Activated T-helper 2 cell treated with anti-CD3 and anti-CD28 coated beads, Interferon-gamma antibody, Interleukin-2, Interleukin-4, amounts not matched to agents 10 μg/mL and 5 μg/mL and 100 μg/mL, durations not matched to agents 14 hours and 24 hours and 36 hours (primary cell): ENCODE measurements at places on chromosomes 12 and 14.

DNA sequence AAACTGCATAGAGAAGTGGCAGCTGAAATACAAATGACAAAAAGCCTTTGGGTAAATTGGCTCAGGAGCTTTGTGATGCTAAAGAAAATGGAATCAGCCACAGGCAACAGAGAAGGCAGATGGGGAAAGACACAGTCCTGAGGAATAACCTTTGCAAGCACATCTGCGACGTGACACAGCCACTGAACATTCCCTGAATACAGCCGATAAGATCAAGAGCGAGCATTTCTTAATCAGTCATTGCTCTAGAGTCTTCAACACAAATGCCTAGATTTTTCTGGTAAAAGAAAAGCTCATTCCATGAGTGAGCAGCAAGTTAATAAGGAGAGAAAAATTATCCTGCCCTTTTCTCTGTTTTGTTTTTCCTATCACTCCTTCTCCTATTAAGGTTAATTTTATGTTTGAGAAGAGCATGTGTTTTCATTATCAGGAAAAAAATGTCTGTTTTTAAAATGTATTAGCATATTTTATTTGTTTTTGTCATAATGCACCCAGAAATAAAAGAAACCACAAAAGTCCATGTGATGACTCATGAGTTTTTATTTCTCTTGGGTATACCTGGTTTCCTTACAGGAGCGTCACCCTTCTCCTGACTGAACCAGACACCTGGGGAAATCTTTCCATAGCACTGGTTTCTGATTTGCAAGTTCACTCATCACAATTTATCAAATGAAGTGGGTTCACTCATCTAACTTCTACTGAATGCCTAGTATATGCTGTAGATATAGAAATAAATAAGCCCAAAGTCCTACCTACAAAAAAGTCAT is 45.4 kb upstream of the PCED1B start:
- H3K4me1 ChIP-seq: peaks cover 17% of the 10 kb centered on the region
- no peaks in the 10 kb centered on the region for H3K36me3 ChIP-seq
- no peak overlapping the region for H3K27ac ChIP-seq
- H3K27me3 ChIP-seq: peaks cover 2% of the 10 kb centered on the region

GRCh38 chr12:52347551-52348510 is 19.4 kb downstream of the KRT85 start:
- no peak overlapping the region for H3K4me3 ChIP-seq
- no peak for DNase-seq
- no peaks in the 10 kb centered on the region for H3K36me3 ChIP-seq

DNA sequence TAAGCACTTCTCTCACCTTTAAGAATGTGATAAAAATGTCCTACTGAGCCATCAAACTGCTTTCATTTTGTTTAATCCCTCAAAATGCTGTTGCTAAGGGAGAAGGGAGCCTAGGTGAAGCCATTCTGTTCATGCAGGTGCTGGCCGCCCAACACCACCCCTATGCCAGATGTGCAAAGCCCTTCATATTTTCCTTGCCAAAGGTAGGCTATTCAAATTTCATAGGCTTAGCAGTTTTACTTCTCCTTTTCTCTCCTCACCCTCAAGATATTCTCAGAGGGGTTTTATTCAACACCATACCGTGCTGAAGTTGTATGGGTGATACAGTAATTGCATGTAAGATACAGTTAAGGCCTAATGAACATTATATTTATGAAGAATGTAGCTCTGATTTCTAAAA is 461.7 kb downstream of the GXYLT1 start:
- DNase-seq: no peak
- no peak overlapping the region for H3K4me3 ChIP-seq
- H3K27ac ChIP-seq: no peak overlapping the region
- H3K36me3 ChIP-seq: no peaks in the 10 kb centered on the region
- H3K4me1 ChIP-seq: no peaks in the 10 kb centered on the region
- no peaks in the 10 kb centered on the region for H3K27me3 ChIP-seq

DNA sequence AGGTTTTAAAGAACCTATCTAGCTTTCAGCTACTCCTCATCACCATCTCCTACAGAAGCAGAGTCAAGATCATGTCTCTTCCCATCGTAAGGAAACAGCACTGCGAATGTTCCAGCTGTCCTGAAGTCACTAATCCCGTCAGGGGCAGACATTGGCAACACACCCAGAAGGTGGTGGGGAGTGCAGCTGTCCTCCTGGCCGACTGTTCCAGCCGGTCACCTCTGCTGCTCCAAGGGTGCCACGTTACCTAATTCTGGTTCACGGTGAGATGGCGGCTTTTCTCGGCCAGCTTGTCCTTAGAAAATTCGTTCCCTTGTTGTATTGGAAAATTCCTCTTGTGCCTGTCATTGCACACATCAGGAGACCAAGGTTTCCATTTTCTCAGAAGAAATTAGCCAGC is 196.2 kb downstream of the ZFP36L1 start:
- no peak overlapping the region for H3K27ac ChIP-seq
- peaks cover 7% of the 10 kb centered on the region for H3K4me1 ChIP-seq
- no peaks in the 10 kb centered on the region for H3K27me3 ChIP-seq
- H3K36me3 ChIP-seq: no peaks in the 10 kb centered on the region
- H3K4me3 ChIP-seq: no peak overlapping the region

GRCh38 chr14:68856572-68856971 is 63.7 kb upstream of the ZFP36L1 start:
- H3K36me3 ChIP-seq: no peaks in the 10 kb centered on the region
- H3K27me3 ChIP-seq: no peaks in the 10 kb centered on the region
- no peaks in the 10 kb centered on the region for H3K4me1 ChIP-seq
- no peak overlapping the region for H3K4me3 ChIP-seq

GRCh38 chr12:124732275-124733075 is 131.2 kb downstream of the SCARB1 start:
- H3K4me1 ChIP-seq: peaks cover 4% of the 10 kb centered on the region
- H3K27me3 ChIP-seq: peaks cover 2% of the 10 kb centered on the region
- no peak for DNase-seq
- H3K27ac ChIP-seq: no peak overlapping the region
- H3K36me3 ChIP-seq: no peaks in the 10 kb centered on the region

GRCh38 chr14:92513204-92513965 is at the start of gene RIN3:
Gene RIN3 (plus strand): TSS chr14:92513781. CDS start chr14:92513933, 152 bp downstream.
- peaks cover 14% of the 10 kb centered on the region for H3K4me1 ChIP-seq
- no peak within 1 kb of the TSS for H3K27ac ChIP-seq

- peak overlapping the region; percentile 71 for H3K4me3 ChIP-seq
- peaks cover 44% of the 10 kb centered on the region for H3K36me3 ChIP-seq
- H3K4me1 ChIP-seq: peaks cover 47% of the 10 kb centered on the region
- H3K27me3 ChIP-seq: no peaks in the 10 kb centered on the region
Observed at GRCh38 chr14:89364316-89364715, 52.7 kb downstream of the FOXN3 start.

DNA sequence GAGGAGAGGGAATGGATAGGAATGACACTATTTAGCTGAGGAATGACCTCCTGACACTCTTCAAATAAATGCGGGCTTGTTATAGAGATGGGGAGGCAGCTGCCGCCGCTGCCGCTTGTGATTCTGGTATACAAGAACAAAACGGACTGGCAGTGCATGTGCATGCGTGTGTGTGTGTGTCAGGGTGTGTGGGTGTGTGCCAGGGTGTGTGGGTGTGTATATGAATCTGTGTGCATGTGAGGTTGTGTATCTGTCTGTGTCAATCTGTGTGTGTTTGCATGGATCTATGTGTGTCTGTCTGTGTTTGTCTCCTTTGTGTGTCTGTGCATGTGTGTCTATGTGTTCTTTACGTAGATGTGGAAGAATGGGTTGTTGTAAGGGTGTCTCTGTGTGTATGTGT is 26.0 kb upstream of the LHX5 start:
- H3K4me3 ChIP-seq: no peak overlapping the region
- H3K4me1 ChIP-seq: no peaks in the 10 kb centered on the region
- no peaks in the 10 kb centered on the region for H3K36me3 ChIP-seq

DNA sequence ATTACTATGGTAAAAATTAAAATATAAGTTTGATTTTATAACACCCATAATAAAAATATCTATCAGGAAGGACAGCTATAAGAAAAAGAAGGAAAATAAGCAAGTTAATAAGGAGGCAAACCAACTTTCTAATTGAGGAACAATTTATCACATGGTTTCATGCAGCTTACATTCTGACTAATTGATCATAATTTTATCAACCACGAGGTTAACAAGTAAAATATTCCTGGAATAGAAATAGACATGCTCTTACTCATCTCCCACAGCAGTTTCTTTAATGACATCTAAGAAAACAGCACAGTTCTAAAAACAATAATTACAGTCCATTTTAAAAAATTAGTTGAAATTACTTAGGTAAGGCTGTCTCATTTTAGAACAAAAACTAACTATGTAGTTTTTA is 130.8 kb upstream of the KRR1 start:
- H3K36me3 ChIP-seq: no peaks in the 10 kb centered on the region
- peaks cover 39% of the 10 kb centered on the region for H3K4me1 ChIP-seq
- H3K27me3 ChIP-seq: peaks cover 12% of the 10 kb centered on the region
- no peak overlapping the region for H3K27ac ChIP-seq
- H3K4me3 ChIP-seq: no peak overlapping the region
- no peak for DNase-seq

GRCh38 chr12:94203796-94204195 is 55.4 kb downstream of the PLXNC1 start:
- DNase-seq: no peak
- peaks cover 59% of the 10 kb centered on the region for H3K4me1 ChIP-seq
- H3K27me3 ChIP-seq: no peaks in the 10 kb centered on the region
- no peak overlapping the region for H3K4me3 ChIP-seq
- peaks cover 21% of the 10 kb centered on the region for H3K36me3 ChIP-seq

- no peaks in the 10 kb centered on the region for H3K4me1 ChIP-seq
- no peak overlapping the region for H3K4me3 ChIP-seq
- H3K36me3 ChIP-seq: no peaks in the 10 kb centered on the region
- no peak for DNase-seq
- H3K27ac ChIP-seq: no peak overlapping the region
Observed at GRCh38 chr12:73136386-73136785, 864.2 kb downstream of the TRHDE start.

- DNase-seq: no peak
- H3K4me1 ChIP-seq: peaks cover 36% of the 10 kb centered on the region
- H3K27ac ChIP-seq: peak overlapping the region; percentile 6
Observed at GRCh38 chr12:28248555-28249145, 58.4 kb downstream of the CCDC91 start.

GRCh38 chr12:23753628-23754365 is 195.7 kb downstream of the SOX5 start:
- H3K4me3 ChIP-seq: no peak overlapping the region
- no peaks in the 10 kb centered on the region for H3K27me3 ChIP-seq
- no peak for DNase-seq
- no peak overlapping the region for H3K27ac ChIP-seq
- H3K4me1 ChIP-seq: no peaks in the 10 kb centered on the region

GRCh38 chr12:40730281-40730680 is 38.0 kb downstream of the CNTN1 start:
- H3K27ac ChIP-seq: no peak overlapping the region
- H3K4me1 ChIP-seq: no peaks in the 10 kb centered on the region
- no peak overlapping the region for H3K4me3 ChIP-seq
- DNase-seq: no peak

DNA sequence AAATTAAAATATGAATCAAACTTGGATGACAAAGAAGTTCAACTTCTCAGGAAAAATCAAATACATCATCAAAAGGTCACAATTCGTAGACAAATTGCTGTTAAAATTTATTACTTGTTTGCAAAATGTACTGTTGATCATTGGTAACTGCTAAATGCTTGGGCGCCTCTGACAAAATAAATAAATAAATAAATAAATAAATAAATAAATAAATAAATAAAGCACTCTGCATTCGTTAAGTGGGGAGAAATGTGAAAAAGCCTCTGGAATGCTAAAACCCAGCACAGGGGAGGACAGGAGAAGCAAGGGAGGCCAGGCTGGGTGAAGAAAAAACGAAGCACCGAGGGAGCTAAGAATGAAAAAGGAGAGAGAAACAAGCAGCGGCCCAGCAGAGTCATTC is 115.2 kb downstream of the BCL11B start:
- no peak overlapping the region for H3K27ac ChIP-seq
- no peaks in the 10 kb centered on the region for H3K36me3 ChIP-seq
- peaks cover 3% of the 10 kb centered on the region for H3K4me1 ChIP-seq
- H3K27me3 ChIP-seq: peaks cover 8% of the 10 kb centered on the region
- no peak overlapping the region for H3K4me3 ChIP-seq
- no peak for DNase-seq

- no peaks in the 10 kb centered on the region for H3K36me3 ChIP-seq
- H3K27ac ChIP-seq: no peak overlapping the region
- no peak for DNase-seq
- H3K27me3 ChIP-seq: peaks cover 7% of the 10 kb centered on the region
Observed at GRCh38 chr12:109883461-109883860, 3.1 kb upstream of the GLTP start.

- no peak for DNase-seq
- H3K27ac ChIP-seq: no peak overlapping the region
- no peaks in the 10 kb centered on the region for H3K36me3 ChIP-seq
- no peak overlapping the region for H3K4me3 ChIP-seq
- peaks cover 23% of the 10 kb centered on the region for H3K27me3 ChIP-seq
- H3K4me1 ChIP-seq: no peaks in the 10 kb centered on the region
Observed at GRCh38 chr12:47983541-47984115, 20.2 kb downstream of the TMEM106C start.

DNA sequence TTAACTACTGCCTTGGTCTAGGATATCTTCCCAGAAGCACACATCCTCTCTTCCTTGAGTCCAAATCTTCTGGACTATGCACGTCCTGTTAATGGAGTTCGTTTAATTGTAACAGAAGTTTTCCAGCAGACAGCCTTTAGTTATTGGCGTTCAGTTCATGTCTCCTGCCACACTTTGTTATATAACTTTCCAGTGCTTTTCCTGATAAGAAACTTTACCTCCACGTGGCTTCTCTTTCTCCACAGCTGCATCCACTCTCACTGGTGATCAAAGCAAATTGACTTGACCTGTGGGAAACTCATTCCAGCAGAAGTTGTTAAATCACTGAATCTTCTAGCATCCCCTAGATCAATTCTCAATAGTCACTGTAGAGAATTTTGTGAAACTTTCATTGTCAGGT is 19.0 kb downstream of the PTPN21 start:
- no peaks in the 10 kb centered on the region for H3K36me3 ChIP-seq
- H3K27ac ChIP-seq: no peak overlapping the region

GRCh38 chr14:52360831-52361230 is 46.7 kb downstream of the PTGER2 start:
- H3K4me1 ChIP-seq: peaks cover 16% of the 10 kb centered on the region
- no peak overlapping the region for H3K27ac ChIP-seq
- H3K27me3 ChIP-seq: no peaks in the 10 kb centered on the region

GRCh38 chr12:51536159-51536558 is 54.9 kb upstream of the SCN8A start:
- no peak for DNase-seq
- no peak overlapping the region for H3K4me3 ChIP-seq
- no peak overlapping the region for H3K27ac ChIP-seq
- H3K4me1 ChIP-seq: peaks cover 3% of the 10 kb centered on the region
- no peaks in the 10 kb centered on the region for H3K36me3 ChIP-seq

GRCh38 chr12:67241482-67241881 is 27.7 kb upstream of the CAND1 start:
- no peak overlapping the region for H3K27ac ChIP-seq
- no peak for DNase-seq
- H3K4me3 ChIP-seq: no peak overlapping the region
- peaks cover 10% of the 10 kb centered on the region for H3K27me3 ChIP-seq

DNA sequence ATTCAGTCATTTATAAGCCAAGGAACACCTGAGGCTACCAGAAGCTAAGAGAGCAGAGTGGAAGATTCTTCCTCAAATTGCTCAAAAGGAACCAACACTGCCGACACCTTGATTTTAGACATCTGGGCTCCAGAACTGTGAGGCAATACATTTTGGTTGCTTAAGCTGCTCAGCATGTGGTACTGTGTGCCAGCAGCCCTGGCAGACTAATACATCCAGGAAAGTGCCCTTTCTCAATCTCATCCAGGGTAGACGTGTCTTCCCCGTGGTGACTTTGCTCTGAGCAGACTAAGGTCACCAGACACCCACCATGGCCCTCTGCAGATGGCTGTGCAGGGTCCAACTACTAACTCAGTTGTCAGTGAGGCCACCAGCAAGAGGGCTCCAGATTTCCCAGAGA is 122.8 kb downstream of the VRK1 start:
- no peak overlapping the region for H3K27ac ChIP-seq
- H3K36me3 ChIP-seq: no peaks in the 10 kb centered on the region
- H3K4me3 ChIP-seq: no peak overlapping the region
- H3K27me3 ChIP-seq: no peaks in the 10 kb centered on the region
